ENCODE measurements at places on chromosomes 7 and 10.

- no peak for DNase-seq
Observed at GRCh38 chr10:27470885-27471284, 33.2 kb upstream of the RAB18 start.

DNA sequence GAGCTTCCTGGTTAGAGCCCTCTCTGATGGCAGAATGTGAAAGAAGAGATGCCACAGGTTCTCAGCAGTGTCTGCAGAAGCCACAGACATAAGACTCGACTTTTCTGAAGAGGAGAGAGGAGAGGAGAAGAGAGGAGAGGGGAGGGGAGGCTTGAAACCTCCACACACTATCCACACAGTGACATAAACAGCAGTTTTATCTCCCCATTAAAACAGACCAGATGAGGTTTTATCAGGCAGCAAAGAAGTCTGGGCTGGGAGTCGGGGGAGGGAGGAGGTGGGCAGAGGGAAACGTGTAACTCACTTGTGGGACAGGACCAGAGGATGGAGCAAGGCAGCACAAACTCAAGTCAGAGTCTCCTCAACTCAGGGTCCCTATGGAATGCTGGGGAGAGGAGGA lies 76.5 kb downstream of the XPNPEP1 start:
- DNase-seq, result no peak

GRCh38 chr10:97821308-97822038 lies 28.2 kb upstream of the GOLGA7B start:
- no peak for DNase-seq

DNA sequence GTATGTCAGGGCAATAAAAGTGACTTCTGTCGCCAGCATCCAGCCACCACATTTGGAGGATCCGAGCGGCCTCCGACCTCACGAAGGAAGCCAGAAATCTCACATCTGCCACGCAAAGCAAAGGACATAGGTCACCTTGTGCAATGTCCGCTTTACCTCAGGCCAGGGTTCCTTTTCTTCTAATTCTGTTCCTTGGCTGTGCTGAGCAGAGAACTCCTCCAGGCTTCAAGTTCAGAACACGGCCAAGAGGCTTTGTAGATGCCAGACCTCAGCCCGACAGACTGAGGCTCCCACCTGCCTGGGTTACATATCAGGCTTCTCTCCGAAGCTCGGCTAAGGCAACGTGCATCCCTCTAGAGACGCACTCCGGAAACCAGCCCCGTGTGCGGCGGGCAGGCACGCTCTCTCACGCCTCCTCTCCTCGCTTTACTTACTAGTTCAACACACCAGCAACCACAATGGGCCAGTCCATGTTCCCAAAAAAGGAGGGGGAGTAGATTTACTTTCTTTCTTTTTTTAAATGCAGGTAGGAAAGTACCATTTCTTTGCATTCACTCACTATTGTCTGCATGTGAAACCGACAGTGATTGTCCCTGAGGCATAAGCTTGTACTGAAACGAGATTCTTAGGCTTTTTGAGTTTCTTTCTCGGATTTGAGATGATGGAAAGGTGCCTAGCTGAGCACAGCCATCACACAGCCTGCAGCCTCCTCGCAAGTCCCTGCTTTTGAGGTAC lies 122.4 kb upstream of the AFAP1L2 start:
- peak; percentile 95 for DNase-seq

- DNase-seq, result no peak
Observed at GRCh38 chr7:128067983-128068382, 36.7 kb upstream of the LRRC4 start.

GRCh38 chr10:132479603-132480221 lies 57.9 kb upstream of the INPP5A start:
- DNase-seq, result no peak

- DNase-seq, result no peak
Observed at GRCh38 chr10:17231788-17232187, 3.7 kb downstream of the VIM start.

DNA sequence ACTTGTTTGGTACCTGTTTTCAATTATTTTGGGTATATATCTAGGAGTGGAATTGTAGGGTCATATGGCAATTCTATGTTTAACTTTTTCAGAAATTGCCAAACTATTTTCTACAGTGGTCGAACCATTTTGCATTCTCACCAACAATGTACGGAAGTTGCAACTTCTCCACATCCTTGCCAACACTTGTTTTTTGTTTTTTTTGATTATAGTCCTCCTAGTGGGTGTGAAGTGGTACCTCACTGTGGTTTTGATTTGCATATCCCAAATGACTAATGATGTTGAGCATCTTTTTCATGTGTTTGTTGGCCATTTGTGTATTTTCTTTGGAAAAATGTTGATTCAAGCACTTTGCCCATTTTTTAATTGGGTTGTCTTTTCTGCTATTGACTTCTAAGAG lies 122.1 kb downstream of the RPS24 start:
- no peak for DNase-seq

DNA sequence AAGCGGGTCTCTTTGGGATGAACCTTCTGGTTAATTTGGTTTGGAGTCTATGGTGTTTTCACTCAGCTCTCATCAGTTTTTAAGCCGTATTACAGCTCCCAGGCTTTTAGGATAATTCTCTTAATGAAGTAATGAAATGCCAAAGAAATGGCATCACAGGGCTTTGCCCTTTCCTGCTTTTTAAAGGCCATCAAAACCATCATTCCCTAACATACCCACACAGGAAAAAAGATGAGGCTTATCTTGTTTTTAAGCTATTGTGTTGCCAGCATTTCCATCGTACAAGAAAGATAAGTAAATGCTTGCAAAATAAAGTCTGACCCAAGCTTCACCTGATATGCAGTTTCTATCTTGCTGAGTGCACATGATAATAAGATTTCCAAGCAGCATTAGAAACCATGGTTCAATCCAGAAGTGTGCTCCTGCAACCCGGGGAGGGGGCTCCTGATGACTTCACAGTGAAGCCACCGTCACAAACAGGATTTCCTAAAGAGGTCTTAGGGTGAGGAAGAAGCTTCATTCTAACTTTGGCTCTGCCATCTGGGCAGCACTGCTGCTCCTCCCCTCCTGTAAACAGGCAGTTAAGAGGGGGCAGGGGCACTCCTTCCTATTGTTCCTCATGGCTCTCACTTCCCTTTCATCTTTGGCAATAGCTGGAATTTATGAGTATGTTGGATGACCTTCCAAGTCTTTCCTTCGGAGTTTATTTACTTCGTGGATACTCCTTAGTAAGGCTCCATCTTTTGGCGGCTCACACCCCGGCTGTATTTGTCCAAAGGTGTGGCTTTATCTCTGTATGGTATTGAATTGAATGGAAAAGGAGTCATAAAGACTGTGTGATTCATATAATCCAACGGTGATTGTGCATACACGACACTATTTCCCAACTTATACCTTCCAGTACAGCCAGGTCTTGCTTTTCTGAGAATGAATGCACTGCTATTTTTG lies 55.2 kb upstream of the FAM133B start:
- peak; percentile 90 for DNase-seq

GRCh38 chr10:69044546-69044945 lies 43.4 kb upstream of the SRGN start:
- DNase-seq, result no peak

- DNase-seq, result no peak
Observed at GRCh38 chr7:25149836-25150235, 24.8 kb upstream of the CYCS start.

GRCh38 chr10:35781643-35782035 lies 139.5 kb upstream of the FZD8 start:
- DNase-seq, result peak; percentile 15

GRCh38 chr10:97174941-97175340 lies 10.8 kb downstream of the SLIT1 start:
- DNase-seq, result no peak

- no peak for DNase-seq
Observed at GRCh38 chr7:11710377-11710776, 121.6 kb downstream of the THSD7A start.

GRCh38 chr10:26242706-26243350 lies 26.3 kb downstream of the GAD2 start:
- DNase-seq, result no peak

DNA sequence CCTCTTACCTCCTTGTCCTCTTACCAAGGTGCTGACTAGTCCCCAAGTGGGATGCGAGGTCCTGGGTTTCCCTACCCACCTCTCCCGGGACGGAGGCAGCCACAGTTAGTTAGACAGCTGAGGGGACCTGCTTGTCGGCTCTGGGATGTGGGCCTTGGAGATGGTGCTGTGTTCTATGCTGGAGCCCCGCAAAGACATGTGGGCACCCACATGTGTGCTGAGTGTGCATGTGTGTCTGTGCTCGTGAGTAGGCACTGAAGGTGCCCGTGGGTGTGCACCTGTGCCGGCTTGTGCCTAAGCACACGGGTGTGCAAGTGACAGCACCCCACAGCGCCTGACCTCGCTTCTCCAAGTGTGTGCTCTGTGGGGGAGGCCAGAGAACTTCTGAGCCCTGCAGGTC lies 62.2 kb downstream of the NEURL1 start:
- DNase-seq, result no peak

DNA sequence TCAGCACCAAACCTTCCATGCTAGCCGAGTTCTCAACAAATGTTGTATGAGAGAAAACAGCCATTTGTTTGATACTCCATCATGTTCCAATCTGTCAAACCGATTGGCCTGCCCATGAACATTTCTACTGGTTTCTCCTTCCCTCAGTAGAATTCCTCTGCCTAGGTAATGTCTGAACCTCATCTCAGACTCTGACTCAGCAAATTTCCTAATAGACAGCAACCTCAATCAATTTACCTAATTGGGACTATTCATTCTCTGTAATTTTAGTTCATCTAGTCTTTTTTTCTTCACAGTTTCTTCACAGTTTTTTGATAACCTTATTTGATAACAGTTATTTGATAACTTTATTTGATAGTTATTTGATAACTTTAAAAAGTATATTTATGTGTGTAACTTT lies 585.1 kb downstream of the DNAJB9 start:
- DNase-seq, result no peak

DNA sequence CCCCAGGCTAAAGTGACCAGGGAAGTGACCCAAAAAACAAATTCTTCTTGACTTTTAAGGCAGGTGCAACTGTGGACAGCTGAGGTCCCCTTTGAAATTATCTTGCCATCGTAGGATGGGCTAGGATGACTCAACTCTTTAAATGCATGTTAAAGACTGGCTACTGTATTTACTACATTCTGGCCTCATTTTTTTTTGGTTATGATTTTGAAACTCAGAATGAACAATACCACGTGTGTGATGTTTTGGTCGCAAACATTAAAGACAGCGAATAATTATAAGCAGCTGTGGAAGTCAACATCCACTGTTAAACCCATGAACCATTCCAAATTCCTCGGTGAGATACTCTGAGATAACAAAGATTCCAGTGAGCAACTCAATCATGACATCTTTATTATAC lies 1.2 kb upstream of the SLC13A4 start:
- no peak for DNase-seq

DNA sequence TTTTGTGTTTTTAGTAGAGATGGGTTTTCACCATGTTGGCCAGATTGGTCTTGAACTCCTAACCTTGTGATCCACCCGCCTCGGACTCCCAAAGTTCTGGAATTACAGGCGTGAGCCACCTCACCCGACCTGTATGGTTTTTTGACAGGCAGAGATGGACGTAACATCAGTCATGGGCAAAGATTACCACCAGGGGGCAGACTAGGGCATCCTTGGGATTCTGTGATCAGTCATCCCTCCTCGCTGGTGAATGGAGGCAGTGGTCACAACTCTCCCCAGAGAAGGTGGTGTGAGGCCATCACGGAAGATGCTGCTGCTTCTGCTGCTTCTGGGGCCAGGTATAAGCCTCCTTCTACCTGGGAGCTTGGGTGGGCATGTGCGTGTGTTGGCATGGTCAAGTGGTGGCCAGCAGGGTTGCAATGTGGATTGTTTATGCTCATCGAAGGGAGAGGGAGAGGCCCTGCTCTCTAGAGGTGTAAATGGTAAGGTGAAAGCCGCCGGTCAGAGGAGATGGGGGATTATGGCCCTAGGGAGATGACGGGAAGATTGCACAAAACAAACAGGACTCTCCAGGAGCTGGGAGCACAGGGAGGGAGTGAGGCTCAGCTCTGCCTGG lies 122.7 kb upstream of the PRSS1 start:
- DNase-seq, result peak; percentile 61

DNA sequence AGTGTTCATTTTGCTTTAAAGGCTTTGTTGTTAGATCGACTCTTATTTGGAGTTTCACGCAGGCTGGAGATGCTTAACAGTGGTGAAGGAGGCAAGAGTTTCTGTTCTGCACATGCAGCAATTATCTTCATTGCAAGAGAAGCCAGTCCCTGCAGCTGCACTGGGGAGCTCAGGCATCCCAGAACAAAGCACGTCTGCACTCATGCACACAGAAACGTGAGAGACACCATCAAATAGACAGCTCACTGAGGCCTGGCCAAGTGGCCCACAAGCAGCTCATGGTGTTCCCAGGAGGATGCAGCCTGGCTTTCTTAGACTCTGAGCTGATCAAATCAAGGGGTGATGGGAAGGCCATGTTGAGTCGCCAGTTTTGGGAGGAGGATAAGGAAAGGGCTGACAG lies 246.1 kb downstream of the CREB5 start:
- no peak for DNase-seq

- DNase-seq, result no peak
Observed at GRCh38 chr7:41104631-41105030, 598.3 kb downstream of the INHBA start.

GRCh38 chr7:138679793-138680192 lies 21.4 kb downstream of the SVOPL start:
- DNase-seq, result no peak

DNA sequence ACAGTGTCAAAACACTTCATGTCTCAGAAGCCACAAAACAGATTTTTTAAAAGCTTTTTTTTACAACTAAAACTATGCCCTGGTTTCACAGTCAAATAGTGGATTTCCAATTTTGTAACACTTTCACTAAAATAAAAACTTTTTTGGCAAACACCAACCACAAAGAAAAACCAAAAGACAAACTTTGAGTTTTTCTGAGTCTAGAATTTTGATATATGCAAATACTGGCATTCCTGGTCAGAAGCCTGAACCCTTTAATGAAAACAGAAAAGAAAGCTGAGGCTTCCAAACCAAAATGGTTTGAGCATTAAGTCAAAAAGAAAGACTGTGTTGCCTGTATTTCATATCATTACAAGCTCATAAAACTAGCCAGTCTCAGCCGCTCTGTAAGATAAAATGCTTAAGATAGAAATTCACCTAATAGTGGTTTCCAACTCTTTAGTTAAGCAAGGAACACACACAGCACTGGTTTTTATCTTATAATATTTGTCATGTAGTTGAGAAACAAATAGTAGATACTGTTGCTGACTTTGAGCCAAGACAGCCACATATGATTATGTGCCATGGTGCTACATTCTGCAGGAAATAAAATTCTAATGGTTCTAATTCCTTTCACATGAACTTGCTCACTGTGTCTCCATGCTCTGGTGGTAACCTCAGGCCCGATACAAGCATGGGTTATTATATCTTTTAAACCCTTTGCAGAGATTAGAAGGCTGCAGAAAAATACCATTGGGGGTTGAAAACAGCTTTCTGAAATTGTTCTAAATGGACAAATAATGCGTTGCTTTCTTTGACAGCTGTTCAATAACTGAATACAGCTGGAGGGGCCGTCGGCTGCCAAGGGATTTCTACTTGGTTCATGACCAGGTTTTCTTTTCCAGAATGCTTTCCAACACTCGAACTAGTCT lies 49.4 kb downstream of the FAM171A1 start:
- DNase-seq, result no peak

- DNase-seq, result no peak
Observed at GRCh38 chr7:100132126-100132525, 5.4 kb downstream of the MBLAC1 start.

- DNase-seq, result peak; percentile 23
Observed at GRCh38 chr10:14889318-14889717, 10.7 kb downstream of the SUV39H2 start.

- no peak for DNase-seq
Observed at GRCh38 chr7:107115762-107116540, 52.9 kb upstream of the HBP1 start.

All from epithelial cell of esophagus (primary cell).